Suppressor macrophage treated with lipopolysaccharide for 4 hours (primary cell): ENCODE measurements at places on chromosomes 1 and 21.

- DNase-seq, result peak; percentile 78
These were observed 52.0 kb downstream of the SLC9A1 start for GRCh38 chr1:27102707-27103468.

GRCh38 chr1:185969028-185969427 lies 234.8 kb downstream of the HMCN1 start:
- no peak for DNase-seq

GRCh38 chr1:182235952-182236650 lies 155.5 kb downstream of the GLUL start:
- no peak for DNase-seq

- peak; percentile 29 for DNase-seq
These were observed 693 bp downstream of the RAB4A start for GRCh38 chr1:229271448-229272159.

- DNase-seq, result no peak
These were observed 85.9 kb downstream of the ADSS2 start for GRCh38 chr1:244365809-244366208.

- peak; percentile 9 for DNase-seq
These were observed 80.7 kb upstream of the TNR start for GRCh38 chr1:175824079-175824478.

DNA sequence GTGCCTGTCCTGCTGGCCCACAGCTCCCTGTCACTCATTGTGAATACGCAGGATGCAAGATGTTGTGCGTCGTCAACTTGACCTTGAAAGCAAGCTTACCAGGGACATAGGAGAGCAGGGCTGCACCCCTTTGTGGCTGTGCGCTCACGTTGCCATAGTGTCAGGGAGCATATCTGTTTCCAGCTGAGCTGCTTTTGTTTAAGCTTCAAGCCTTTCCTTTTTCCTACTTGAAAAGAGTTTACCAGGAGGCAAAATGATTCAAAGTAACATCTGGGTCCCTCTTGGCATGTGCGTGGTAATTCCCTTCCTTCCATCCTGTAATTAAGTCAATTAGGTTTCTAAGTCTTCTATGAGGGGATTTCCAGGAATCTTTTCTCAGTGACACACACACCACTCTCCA lies 537.1 kb downstream of the AJAP1 start:
- DNase-seq, result no peak

DNA sequence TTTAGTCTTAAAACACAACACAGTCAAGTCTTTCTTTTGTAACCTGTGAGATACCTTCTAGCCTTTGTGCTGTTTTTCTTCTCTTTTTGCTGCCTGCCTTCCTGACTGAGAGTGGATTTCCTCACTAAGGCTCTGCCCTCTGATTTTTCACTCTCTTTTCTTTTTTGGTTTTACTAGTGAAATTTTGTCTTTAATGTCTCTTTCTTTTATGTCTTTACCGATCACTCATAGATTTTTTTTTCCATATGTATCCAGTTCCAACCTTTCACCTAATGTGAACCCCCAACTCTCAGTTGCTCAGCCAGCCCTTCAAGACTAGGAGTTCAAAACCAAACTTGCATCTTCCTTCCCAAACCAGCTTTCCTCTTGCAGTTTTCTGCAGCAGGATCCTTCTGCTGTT lies 6.5 kb downstream of the LGALS8 start:
- no peak for DNase-seq

DNA sequence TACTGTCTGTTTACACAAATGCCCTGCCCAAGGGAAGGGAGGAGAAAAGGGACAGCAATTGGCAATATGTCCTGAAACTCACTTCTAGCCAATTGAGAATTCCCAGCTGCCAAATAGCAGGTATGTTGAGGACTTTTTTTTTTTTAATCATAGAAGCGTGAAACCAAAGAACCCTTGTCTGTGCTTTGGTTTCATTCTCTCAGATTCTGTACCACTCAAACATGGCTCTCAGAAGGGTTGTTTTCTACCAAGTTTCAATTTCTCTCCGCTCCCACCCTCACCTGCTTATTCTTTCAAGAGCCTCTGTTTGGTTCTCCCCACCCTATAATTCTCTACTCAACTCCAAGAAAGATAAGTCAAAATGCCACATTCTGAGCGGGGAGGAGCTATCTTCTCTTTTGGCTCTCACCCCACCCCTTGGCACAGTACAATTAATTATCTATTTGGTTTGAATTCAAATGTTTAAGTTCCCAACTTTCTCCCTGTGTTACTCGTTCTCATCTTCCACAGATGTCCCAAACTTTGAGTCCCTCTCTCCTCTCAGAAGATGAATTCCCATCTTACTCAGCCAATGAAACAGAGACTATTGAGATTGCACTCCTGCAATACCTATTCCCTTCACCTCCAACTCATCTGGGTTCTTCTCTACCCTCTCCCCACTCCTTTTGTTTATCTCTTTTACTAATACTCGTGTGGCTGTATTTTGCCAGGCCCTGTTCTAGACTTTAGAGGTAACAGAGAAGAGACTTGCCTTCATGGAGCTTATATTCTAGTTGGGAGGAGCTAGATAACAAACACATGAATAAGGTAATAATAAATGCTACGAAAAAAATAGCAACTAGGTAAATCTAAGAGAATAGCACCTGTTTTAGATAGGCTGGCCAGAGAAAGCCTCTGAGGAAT lies 3.9 kb upstream of the TP53BP2 start:
- no peak for DNase-seq

GRCh38 chr21:46011267-46011967 lies 29.8 kb downstream of the COL6A1 start:
- no peak for DNase-seq

DNA sequence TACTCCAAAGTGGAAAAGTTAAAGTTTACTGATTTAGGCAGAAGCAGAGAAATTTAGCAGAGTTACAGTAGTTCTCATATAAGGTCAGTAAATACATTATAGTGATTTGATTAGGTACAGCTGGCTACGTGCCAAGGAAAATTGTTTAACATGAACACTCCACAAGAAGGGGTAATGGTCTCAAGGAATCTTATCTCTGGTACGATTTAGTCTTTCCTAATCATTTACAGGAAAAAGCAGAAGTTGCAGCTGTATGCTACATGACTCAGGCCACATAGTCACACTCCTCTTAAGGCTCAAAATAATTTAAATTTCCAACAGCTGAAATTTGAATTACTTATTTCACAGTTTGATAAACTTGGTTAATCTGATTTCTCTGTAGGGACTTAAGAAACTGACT lies 36.9 kb upstream of the OR2B11 start:
- peak; percentile 74 for DNase-seq

DNA sequence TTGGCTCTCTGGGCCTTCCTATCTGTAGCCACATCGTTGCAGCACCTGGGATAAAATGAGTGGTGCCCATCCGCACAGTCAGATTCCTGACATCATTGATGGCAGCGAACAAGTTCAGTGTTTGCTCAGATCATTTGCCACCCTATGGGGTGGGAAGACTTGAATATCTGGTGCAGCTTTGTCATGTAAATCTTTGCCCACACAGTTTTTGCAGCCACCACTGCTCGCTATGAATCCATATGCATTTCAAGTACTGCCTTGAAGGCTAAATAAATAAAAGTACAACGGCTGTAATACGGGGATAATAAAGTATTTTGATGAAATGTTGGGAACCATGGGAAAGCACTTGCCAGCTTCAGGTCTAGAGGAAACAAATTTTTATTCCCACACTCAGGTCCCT lies 56.3 kb upstream of the COA6 start:
- DNase-seq, result no peak

DNA sequence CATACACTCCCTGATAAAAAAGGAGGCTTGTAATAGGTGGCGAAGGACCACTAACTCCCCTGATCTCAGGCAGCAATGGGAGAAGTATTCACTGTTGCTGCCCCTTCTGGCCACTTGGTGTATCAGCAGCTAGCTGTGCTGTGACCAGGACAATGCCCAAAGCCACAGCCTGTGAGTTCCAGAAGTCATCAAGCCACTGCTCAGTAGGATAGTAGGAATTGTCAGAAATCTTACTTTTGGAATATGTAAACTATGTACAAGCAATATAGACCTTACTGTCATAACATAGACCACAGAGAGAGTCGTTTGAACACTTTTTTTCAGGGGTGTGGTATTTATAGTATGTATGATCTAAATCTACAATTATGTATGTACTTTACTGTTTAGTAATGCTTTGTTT lies 248.3 kb upstream of the CAMK1G start:
- peak; percentile 40 for DNase-seq

- peak; percentile 59 for DNase-seq
These were observed 33.7 kb downstream of the PTP4A2 start for GRCh38 chr1:31904339-31905092.

GRCh38 chr1:63322114-63322943 lies at the start of gene FOXD3:
FOXD3 (plus strand) TSS chr1:63322567; CDS start chr1:63323059, 492 bp downstream.
- DNase-seq, result peak; percentile 69

- DNase-seq, result no peak
These were observed 45.3 kb downstream of the ZSCAN20 start for GRCh38 chr1:33517596-33518250.

DNA sequence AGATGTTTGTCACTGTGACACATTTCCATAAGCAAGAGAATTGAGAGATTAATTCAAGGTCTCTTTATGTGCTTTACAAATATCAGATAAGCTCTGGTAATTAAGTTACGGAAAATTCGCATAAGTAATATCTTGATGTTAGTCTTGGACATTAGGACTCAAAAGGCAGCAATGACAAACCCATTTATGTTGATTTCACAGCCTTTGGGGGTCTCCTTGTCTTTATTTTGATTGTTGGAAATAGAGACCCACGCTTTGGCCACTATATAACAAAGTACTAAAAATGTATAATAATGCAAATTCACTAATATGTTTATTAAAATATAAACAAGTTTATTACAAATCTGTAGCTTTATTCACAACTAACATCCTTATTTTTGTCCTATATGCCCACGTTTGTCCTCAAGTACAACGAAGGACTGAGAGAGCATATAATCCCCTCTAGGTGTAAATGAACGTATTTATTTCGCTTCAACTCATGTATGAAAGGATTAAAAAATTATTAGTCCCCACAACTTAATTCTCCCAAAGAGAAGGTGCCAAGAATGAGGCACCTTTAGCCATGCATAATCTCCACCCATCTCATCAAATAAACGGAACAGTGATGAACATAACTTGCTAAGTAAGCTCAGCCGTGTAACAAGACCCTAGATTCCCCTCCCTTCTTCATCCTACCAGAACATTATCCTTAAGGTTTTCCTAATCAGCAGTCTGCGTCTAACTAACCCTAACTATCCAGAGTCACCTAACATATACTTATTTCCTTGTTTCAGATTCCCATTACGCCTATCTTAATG lies 1.6 kb upstream of the LAMC1 start:
- no peak for DNase-seq

GRCh38 chr1:36825226-36825625 lies 209.1 kb downstream of the GRIK3 start:
- DNase-seq, result no peak

DNA sequence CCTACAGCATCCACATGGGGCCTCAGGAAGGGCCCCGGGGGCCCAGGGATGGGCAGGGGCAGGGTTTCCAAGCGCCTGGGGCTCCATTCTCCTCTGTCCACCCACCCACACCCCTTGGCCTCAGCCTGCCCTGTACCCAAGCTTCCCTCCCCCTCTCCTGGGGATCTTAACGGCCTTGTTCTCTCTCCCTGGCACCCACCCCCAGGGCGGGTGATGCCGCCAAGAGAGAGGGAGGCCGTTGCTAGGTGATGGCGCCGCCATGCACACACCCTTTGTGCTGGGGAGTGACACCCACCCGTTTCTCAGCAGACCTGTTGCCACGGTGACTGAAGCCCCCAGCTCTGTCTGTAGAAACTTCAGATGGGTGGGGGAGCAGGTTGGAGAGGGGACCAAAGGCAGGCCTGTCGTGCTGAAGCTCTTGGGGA lies 7.6 kb downstream of the GPR37L1 start:
- DNase-seq, result no peak

- DNase-seq, result no peak
These were observed 22.9 kb upstream of the LAMC1 start for GRCh38 chr1:183000167-183000962.

- no peak for DNase-seq
These were observed 8.2 kb downstream of the RHBG start for GRCh38 chr1:156376958-156377919.

GRCh38 chr1:43632135-43632670 lies 17.7 kb upstream of the KDM4A start:
- no peak for DNase-seq

- DNase-seq, result peak; percentile 76
These were observed 115.1 kb downstream of the RHOU start for GRCh38 chr1:228850141-228851100.

GRCh38 chr1:182681568-182681912 lies 2.8 kb downstream of the RGS8 start:
- no peak for DNase-seq

DNA sequence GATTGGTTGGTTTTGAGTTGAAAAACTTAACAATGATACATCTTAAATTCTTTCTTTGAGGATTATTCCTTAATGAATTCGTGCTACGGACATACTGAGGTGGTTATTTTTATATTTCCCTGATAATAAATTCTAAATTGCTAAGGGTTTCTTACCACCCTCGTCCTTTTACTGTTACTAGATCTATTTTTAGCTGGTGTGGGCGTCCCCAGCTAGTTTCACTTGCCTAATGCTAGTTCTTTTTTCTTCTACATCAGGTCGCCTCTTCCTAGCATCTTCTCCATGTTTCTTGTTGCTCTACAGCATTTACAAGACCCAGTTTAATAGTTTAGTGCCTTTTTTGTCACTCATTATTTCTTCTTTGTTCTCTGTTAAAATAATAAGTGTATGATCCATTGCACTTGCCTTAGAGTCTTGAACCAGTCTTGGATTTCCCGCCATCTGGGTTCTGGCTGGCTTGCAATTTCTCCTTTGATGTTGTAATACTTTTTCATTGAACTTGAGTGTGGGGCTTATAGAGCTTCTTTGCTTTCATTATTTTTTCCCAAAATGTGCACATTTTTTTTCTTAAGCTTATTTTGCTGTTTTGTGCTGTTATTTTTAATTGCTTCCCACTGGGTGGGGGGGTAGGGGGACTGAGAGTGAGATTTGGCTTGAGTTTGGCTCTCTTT lies 677 bp upstream of the HSD11B1 start:
- peak; percentile 65 for DNase-seq

DNA sequence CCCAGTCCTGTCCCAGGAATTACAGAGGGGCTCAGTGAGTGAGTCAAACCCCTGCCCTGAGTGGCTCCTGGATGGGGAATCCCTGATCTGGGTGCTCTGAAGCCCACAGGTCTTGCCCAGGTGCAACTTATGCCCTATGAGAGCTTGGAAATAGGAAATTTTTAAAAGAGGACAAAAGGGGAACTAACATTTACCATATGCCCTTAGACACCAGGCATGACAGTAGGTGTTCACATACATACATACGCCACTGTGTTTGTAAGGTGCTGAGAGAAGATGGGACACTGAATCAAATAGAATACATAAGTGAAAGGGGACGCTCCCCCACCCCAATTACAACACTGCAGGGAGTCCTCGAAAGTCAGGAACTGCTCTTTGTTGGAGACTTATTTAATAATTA lies 1.4 kb downstream of the CFAP45 start:
- no peak for DNase-seq

DNA sequence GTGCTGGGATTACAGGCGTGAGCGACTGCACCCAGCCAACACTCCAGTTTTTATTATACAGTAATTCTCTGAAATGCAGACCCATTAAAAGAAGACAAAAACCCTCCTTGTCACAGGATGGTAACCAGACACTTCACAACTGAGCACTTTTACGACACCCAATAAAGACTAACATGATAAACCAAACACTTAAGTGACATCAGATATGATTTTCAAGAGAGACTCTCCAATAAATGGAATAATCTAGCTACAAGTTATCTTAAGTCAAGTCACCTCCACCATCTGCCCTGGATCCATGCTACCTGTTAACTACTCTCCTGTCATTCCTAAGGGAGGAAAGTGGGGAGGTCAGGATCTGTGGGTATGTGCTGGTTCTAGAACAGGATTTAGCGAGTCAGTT lies 5.6 kb downstream of the GNG12 start:
- DNase-seq, result no peak

- DNase-seq, result no peak
These were observed at the start of gene PLA2G5 for GRCh38 chr1:20069874-20070273. PLA2G5 (plus strand) TSS chr1:20070194; CDS start chr1:20084831, 14,637 bp downstream.
